Osteocyte (in vitro differentiated cells): ENCODE measurements at places on chromosomes 6 and 20.

DNA sequence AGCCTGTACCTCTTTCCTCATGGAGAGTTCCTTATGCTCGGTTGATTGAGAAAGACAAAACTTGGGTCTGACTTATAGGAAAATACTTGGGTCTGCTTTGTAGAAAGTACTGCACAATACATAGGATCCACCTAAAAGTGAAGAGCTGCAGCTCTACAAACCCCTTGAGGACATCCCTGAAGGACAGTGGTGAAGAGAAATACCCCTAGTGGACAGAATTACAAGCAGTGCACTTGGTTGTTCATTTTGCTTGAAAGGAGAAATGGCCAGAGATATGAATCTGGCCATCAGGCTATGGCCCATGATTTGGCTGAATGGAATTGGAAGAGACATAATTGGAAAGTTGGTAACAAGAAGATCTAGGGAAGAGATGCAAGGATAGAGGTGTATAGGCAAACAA, 8.3 kb downstream of the CD24 start:
- DNase-seq = no peak

DNA sequence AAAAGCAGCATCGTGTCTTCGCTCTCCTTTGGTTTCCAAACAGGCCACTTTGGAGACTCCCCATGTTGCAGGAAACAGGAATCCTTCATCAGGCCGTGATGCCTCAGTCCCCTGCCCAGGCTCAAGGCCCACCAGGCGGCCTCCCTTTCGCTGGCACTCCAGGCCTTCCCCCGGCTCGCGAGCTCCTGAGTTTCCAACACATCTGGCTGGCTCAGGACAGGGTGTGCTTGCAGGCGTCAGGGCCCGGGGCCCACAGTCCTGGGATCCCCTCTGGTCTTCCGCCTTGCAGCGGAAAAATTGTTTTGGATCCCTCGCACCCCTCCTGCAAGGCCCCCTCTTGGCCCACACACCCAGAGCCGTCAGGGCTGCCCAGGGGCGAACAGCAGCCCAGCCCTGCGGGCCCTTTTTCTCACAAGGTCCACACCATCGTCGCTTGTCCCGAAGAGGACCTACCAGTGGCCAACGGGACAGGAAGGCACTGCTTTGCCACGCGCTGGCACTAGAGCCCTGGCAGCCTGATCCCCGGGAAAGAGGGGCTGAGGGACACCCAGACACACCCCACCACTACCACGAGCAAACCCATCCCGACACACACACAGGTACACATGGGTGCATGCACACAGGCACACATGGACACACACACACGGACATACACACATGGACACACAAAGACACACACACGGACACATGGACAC, 1930.9 kb upstream of the DEFB115 start:
- peak; percentile 88 for DNase-seq

GRCh38 chr6:30557683-30557981, 537 bp downstream of the PRR3 start:
- no peak for DNase-seq

- DNase-seq = no peak
Measured at GRCh38 chr6:97187951-97188350, 95.1 kb downstream of the MMS22L start.

- DNase-seq = no peak
Measured at GRCh38 chr6:36042618-36043260, 15.1 kb downstream of the MAPK14 start.

GRCh38 chr6:134551245-134551960, 233.5 kb upstream of the SGK1 start:
- DNase-seq = no peak

- no peak for DNase-seq
Measured at GRCh38 chr20:63947638-63948456, 8.4 kb downstream of the UCKL1 start.

- DNase-seq = no peak
Measured at GRCh38 chr6:32700391-32701040, 34.1 kb upstream of the HLA-DQB1 start.

DNA sequence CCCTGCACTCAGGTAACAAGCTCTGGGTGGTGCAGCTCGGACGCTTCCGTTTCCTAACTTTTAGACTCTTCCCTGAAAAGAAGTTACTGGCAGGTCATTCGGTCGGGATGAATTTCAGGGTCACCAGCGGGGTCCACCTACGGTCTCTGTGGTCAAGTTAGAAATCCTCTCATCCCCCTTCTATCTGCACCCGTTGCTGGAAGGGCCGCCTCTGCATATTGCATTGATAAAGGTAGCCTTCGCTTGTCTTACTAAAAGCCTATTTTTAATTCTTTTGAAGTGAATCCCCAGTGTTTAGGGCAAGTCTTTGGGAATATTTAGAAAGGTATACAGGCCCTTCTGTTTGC, 47.3 kb downstream of the LRRN4 start:
- no peak for DNase-seq

DNA sequence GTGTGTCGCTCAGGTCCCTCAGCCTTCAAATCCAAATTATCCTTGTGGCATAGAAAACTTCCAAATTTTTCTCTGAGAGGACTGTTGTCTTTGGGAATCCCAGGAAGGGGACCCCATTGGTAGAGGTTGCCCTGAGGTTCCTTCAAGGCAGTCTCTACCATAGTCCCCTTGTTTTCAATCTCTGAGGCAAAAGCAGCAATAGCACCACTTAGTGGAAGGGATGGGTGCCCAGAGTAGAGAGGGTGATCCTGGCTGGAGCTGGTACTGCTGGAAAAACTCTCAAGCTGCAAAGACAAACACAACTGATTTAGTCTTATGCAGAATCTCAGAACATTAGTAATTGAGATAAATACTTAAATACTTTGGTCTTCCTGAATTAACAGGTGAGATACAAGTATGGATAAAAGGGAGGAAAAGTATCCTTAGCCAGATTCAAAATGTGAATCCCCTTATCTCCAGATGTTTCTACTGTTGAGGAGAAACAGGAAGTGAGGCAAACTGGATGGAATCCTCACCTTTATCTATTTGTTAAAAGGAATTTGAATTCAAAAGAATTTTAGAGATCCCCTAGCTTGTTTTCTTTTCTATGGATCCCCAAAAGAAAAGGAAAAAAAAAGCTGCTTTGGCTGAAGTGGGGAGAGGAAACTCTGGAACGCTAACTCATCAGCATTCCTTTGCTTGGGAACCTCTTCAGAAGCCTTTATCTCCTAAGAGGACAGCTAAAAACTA, 13.4 kb downstream of the ZNF318 start:
- no peak for DNase-seq

DNA sequence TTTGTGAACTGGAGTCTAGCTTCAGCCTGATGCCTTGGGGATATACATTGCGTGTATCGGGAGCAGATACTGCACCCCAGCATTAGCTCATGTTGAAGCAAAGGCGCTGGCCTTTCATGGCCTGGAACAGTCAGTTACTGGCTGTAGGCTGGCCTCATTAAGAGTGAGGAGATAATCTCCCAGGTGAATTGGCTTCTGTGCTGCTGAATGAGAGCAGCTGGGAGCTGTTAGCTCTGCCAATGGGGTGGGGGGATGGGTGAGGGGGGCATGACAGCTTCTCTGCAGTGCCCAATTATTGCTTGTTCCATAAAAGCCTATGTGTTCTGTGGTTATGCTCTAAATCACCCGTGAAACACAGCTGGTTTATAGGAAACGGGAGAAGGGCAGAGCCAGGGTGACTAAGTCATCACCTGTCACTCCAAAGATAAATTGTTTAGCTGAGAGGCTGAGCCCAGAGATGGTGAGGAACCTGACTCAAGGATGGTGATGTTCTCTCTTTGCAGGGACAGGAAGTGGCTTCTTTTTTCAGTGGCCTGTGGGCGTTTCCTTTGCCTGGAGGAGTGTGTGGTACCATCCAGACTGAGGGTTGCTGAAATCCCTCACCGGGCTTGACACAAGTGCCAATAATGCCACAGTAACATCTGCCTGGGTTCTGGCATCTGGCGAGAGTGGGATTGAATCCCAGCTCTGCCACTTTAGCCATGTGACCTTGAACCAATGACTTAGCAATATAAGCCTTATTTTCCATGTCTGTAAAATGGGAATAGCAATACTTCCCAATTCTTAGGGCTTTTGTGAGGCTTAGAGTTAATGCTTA, 170.8 kb downstream of the BCAS1 start:
- no peak for DNase-seq

- DNase-seq = no peak
Measured at GRCh38 chr20:57594092-57594951, 25.9 kb downstream of the ZBP1 start.
